ENCODE measurements at places on chromosomes 2 and 18.
A peak's percentile ranks its signal among the peaks of the same experiment; 100 is the strongest.

DNA sequence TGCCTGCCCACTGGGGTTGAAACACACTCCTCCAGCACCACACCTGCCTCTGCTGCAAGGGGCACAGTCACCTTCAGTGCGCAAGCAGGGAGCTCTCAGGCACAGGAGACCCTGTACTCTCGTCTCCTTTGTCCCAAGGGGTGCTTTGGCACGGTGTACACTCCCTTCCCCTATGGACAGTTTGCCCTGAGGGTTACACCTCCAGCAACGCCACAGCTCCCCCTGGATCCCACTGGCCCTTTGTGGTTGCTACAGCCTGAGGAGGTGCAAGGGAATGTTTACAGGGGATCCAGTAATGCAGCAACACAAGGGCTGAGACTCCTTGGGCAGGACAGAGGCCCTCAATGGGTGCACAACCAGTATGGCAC, 45.2 kb upstream of the FAM117B start:
- no peak overlapping the region for H3K4me3 ChIP-seq
- H3K4me1 ChIP-seq: peaks cover 8% of the 10 kb centered on the region
- H3K27ac ChIP-seq: no peak overlapping the region
- no peak for DNase-seq

GRCh38 chr2:240916571-240917008, 10.5 kb downstream of the CROCC2 start:
- no peaks in the 10 kb centered on the region for H3K36me3 ChIP-seq
- peaks cover 13% of the 10 kb centered on the region for H3K4me1 ChIP-seq
- peak; percentile 94 for DNase-seq
- no peak overlapping the region for H3K27ac ChIP-seq
- no peaks in the 10 kb centered on the region for H3K27me3 ChIP-seq
- H3K4me3 ChIP-seq: no peak overlapping the region

DNA sequence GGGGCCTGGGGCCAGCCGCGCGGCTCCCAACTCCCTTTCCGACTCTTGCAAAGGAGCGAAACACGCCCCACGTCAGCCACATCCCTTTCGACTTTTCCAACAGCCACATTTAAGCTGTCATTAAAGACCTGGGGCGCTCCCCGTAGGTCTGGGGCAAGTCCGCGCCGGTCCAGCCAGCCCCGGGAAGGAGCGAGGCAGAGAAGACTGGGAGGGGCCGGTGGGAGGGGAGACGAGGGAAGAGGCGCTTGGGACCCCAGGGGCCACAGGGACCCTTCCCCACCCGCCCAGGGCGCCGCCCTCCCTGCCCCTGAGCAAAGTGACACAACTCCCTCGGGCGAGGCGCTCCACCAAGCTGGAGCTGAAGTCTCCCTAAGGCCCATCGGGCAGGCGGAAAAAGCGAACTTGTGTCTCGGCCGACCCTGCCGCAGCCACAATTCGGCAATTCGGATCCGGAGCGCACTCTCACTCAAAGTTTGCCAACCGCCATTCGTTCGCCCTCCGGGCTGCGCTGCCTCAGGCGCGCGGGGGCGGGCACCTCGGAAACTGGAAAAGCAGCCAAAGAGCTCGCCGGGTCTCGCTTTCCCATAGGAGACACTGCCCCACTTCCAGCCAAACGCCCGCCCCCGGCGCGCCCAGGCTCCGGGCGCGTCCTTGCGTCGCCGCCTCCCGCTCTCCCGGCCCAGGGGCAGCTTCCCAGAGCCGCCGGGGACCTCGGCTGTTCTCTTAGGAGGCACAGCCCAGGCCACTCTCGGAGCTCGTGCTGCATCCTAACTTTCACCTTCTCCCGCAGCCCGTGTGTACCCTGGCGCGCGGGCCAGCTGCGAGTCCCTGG, 1.1 kb upstream of the KCTD1 start:
- H3K4me1 ChIP-seq: peaks cover 29% of the 10 kb centered on the region
- DNase-seq: peak; percentile 64
- peak overlapping the region; percentile 56 for H3K4me3 ChIP-seq

- H3K27ac ChIP-seq: no peak overlapping the region
- H3K4me3 ChIP-seq: no peak overlapping the region
- peaks cover 3% of the 10 kb centered on the region for H3K4me1 ChIP-seq
- no peaks in the 10 kb centered on the region for H3K27me3 ChIP-seq
- DNase-seq: no peak
- no peaks in the 10 kb centered on the region for H3K36me3 ChIP-seq
Observed at GRCh38 chr18:8049147-8049546, 482.0 kb downstream of the PTPRM start.

GRCh38 chr2:16321872-16322271, 343.8 kb downstream of the CYRIA start:
- H3K4me1 ChIP-seq: peaks cover 5% of the 10 kb centered on the region
- no peak overlapping the region for H3K4me3 ChIP-seq
- H3K27me3 ChIP-seq: no peaks in the 10 kb centered on the region
- H3K27ac ChIP-seq: no peak overlapping the region
- DNase-seq: no peak

DNA sequence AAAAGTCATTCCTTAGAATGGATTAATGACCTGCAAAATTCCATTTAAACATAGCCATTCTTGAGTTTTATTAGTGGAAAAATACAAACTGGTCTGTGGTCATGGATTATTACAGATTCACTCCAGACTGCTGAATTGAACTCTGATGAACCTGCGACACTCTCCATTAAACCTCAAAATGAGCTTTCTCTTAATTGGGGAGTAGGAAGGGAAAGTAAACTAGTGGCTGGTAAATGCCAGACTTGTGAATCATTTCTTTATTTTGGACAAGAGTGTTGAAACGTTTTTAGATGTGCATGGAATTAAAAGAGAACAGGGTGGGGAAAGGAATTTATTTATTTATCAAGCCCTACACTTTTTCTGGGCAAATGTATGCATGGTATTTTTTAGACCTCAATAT, 321.2 kb upstream of the FANCL start:
- no peaks in the 10 kb centered on the region for H3K27me3 ChIP-seq
- no peaks in the 10 kb centered on the region for H3K36me3 ChIP-seq
- H3K4me1 ChIP-seq: no peaks in the 10 kb centered on the region
- no peak overlapping the region for H3K27ac ChIP-seq
- DNase-seq: no peak

DNA sequence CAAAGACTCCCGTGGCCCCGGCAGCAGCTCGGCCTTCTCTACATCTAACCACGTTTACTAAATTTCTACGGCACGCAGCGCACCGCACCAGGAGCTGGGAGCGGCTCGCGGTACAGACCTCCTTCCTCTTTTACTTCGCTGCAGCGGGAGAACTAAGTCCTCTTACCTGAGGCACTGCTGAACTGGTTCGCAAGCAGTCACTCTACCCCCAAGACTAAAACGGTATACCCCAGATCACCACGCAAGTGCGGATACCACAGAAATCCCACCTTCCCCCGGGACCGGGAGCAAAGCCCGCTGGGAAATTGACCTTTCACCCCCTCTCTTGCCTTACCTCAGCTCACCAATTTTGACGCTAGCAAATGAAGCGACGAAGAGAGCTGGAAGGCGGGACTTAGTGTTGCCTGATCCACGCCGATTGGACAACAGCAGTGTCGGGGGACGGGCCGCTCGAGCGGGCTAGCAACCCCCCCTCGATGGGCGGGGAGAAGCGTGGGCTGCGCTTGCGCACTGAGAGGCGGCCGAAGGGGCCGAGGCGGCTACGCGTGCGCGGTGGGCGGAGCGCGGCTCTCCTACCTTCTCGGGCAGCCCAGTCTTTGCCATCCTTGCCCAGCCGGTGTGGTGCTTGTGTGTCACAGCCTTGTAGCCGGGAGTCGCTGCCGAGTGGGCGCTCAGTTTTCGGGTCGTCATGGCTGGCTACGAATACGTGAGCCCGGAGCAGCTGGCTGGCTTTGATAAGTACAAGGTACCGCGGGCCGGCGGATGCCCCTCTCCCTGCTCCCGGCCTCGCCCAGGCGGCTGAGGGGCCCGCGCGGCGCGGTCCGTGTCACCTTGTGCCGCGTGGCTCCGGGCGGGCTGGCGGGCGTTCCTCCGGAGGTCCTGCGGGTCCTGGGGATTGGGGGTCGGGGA, at the start of gene SELENOI:
SELENOI (plus strand) TSS at position 599 of the 909 bp plus-strand sequence; CDS start at position 689, 90 bp downstream.
- H3K27ac ChIP-seq: peak within 1 kb of the TSS; percentile 96
- H3K36me3 ChIP-seq: peaks cover 1% of the 10 kb centered on the region
- no peaks in the 10 kb centered on the region for H3K27me3 ChIP-seq
- DNase-seq: peak; percentile 100

- H3K36me3 ChIP-seq: no peaks in the 10 kb centered on the region
- H3K4me3 ChIP-seq: no peak overlapping the region
- H3K27me3 ChIP-seq: no peaks in the 10 kb centered on the region
Observed at GRCh38 chr18:37307181-37307580, 258.4 kb downstream of the CELF4 start.

GRCh38 chr2:5140347-5140746, 551.8 kb upstream of the SOX11 start:
- no peak overlapping the region for H3K4me3 ChIP-seq
- no peak for DNase-seq
- H3K27ac ChIP-seq: no peak overlapping the region
- H3K36me3 ChIP-seq: no peaks in the 10 kb centered on the region

DNA sequence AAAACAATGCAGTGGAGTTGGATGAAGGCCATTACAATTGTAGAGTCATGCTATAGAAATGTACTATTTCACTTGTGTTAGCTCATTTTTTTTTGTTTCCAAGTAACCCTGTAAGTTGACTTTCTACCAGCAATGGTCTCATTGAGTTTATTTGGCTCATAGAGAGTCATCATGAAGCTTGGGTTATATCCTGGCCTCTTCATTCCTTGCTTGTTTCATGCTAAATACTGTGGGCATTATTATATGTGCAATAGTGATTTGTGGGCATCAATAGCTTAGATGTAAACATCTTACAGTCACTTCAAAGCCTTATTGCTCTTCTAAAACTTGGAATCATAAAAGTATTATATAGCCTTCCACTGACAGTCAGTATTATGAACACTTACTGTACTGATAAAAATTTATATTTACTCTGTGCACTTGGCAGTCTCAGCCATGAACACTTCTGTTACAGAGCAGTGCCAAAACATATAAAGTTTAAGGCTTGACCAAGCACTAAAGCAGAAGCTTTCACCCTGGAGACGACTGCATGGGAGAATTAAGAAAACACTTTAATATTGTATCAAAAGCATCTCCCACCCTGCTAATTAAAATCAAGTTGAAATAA, 751.2 kb downstream of the SATB2 start:
- no peaks in the 10 kb centered on the region for H3K36me3 ChIP-seq
- H3K27ac ChIP-seq: no peak overlapping the region
- H3K4me3 ChIP-seq: no peak overlapping the region
- peak; percentile 46 for DNase-seq
- H3K27me3 ChIP-seq: no peaks in the 10 kb centered on the region

GRCh38 chr2:27212626-27213471, 781 bp upstream of the SLC5A6 start:
- H3K4me3 ChIP-seq: peak overlapping the region; percentile 84
- peaks cover 3% of the 10 kb centered on the region for H3K4me1 ChIP-seq
- peak overlapping the region; percentile 99 for H3K27ac ChIP-seq
- DNase-seq: no peak
- peaks cover 14% of the 10 kb centered on the region for H3K36me3 ChIP-seq

- H3K27me3 ChIP-seq: no peaks in the 10 kb centered on the region
- H3K27ac ChIP-seq: no peak overlapping the region
- no peak for DNase-seq
- no peaks in the 10 kb centered on the region for H3K4me1 ChIP-seq
- no peaks in the 10 kb centered on the region for H3K36me3 ChIP-seq
- H3K4me3 ChIP-seq: no peak overlapping the region
Observed at GRCh38 chr2:149004836-149005235, 33.7 kb upstream of the LYPD6B start.

DNA sequence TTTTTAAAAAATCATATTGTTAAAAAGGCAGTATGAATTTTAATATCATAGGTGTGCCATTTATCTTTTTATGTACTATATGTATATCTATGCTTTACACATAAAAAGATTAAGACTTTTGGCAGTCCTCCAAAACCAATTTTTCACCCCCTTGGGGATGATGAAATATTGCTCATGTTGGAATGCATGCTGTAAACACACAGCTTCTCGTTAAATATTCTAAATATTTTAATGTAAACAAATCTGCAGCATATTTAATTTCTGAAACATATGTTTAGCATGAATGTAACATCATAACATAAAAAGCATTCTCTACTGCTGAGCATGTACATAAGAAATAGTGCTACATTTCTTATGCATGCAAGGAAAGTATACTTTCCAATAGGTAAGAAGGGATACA, 484.3 kb upstream of the LRATD1 start:
- H3K4me3 ChIP-seq: no peak overlapping the region
- no peak overlapping the region for H3K27ac ChIP-seq
- H3K36me3 ChIP-seq: no peaks in the 10 kb centered on the region
- peak; percentile 85 for DNase-seq

DNA sequence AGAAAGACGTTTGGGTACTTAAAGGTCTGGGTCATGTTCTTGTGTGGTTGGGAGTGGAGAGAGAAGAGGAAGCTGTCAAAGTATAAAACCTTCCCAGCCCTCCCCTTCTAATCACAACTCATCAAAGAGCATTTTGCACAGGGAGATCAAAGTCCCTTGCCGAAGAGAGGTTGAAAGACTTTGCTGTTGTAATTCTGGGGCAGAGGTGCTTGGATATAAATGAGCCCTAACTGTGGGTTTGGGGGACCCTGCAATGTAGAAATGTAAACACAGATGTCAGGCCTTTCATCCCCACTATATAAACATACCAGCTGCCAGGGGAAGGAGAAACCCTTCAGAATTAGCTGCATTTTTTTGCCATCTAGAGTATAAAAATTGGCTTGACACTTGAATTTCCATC, 182.1 kb downstream of the ETAA1 start:
- no peaks in the 10 kb centered on the region for H3K27me3 ChIP-seq
- peak; percentile 87 for DNase-seq
- no peaks in the 10 kb centered on the region for H3K36me3 ChIP-seq

DNA sequence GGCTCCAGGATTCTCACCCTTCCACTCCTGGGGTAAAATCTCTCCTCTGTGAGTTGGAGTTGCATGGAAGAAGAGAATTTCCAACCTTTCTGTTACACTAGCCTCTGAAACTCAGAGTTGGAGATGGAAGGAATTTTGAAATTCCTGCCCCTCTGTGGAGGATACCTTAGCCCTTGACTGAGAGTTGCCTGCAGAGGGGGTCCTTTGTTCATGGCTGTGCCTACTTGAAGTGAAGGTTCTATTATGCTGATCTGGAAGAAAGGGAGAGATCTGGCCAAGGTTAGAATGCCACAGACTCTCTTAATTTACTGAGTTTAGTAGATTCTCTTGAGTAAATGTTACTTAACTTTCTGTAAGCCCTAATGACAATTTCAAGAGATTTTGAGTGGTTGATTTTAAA, 626.6 kb upstream of the GYPC start:
- H3K27ac ChIP-seq: no peak overlapping the region
- no peak overlapping the region for H3K4me3 ChIP-seq
- H3K4me1 ChIP-seq: no peaks in the 10 kb centered on the region
- peak; percentile 13 for DNase-seq
- no peaks in the 10 kb centered on the region for H3K36me3 ChIP-seq
- no peaks in the 10 kb centered on the region for H3K27me3 ChIP-seq

- H3K4me1 ChIP-seq: no peaks in the 10 kb centered on the region
- DNase-seq: peak; percentile 43
- no peak overlapping the region for H3K27ac ChIP-seq
- no peaks in the 10 kb centered on the region for H3K27me3 ChIP-seq
- no peaks in the 10 kb centered on the region for H3K36me3 ChIP-seq
- H3K4me3 ChIP-seq: no peak overlapping the region
Observed at GRCh38 chr2:43724728-43725526, 48.7 kb upstream of the C1GALT1C1L start.

GRCh38 chr18:3051718-3052410, 38.9 kb upstream of the LPIN2 start:
- no peaks in the 10 kb centered on the region for H3K36me3 ChIP-seq
- no peaks in the 10 kb centered on the region for H3K27me3 ChIP-seq
- no peaks in the 10 kb centered on the region for H3K4me1 ChIP-seq
- H3K27ac ChIP-seq: peak overlapping the region; percentile 37
- DNase-seq: peak; percentile 25

- peaks cover 9% of the 10 kb centered on the region for H3K36me3 ChIP-seq
- no peak overlapping the region for H3K4me3 ChIP-seq
- H3K4me1 ChIP-seq: no peaks in the 10 kb centered on the region
- no peak overlapping the region for H3K27ac ChIP-seq
- H3K27me3 ChIP-seq: no peaks in the 10 kb centered on the region
- DNase-seq: no peak
Observed at GRCh38 chr2:44207102-44207501, 38.4 kb downstream of the PPM1B start.

All from lung (tissue), 17 donors.